Kidney capillary endothelial cell (primary cell): ENCODE measurements at places on chromosomes 6 and 20.

DNA sequence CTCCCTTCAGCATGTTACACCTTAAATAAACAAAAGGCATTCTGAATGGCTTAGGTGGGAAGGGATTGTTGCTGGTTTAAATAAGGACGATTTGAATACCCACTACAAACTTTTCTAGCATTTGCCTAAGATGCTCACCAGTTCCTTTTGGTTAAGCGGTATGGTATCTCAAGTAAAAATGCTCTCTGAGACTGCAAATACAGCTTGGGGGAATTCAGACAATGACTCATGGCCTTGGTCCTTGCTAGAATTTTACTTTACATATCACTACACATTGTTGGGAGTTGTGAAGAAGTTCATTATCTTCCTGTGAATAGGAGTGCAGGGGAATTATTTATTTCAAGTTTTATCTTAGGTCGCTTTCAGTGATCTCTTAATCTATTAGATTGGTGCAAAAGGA, 670.7 kb downstream of the UTRN start:
- no peak for DNase-seq

GRCh38 chr6:130505808-130506598, 140.2 kb downstream of the TMEM200A start:
- DNase-seq: no peak

- peak; percentile 37 for DNase-seq
Measured at GRCh38 chr6:112179631-112180030, 74.7 kb downstream of the LAMA4 start.

- DNase-seq: no peak
Measured at GRCh38 chr20:46642969-46643343, 8.3 kb downstream of the SLC13A3 start.

DNA sequence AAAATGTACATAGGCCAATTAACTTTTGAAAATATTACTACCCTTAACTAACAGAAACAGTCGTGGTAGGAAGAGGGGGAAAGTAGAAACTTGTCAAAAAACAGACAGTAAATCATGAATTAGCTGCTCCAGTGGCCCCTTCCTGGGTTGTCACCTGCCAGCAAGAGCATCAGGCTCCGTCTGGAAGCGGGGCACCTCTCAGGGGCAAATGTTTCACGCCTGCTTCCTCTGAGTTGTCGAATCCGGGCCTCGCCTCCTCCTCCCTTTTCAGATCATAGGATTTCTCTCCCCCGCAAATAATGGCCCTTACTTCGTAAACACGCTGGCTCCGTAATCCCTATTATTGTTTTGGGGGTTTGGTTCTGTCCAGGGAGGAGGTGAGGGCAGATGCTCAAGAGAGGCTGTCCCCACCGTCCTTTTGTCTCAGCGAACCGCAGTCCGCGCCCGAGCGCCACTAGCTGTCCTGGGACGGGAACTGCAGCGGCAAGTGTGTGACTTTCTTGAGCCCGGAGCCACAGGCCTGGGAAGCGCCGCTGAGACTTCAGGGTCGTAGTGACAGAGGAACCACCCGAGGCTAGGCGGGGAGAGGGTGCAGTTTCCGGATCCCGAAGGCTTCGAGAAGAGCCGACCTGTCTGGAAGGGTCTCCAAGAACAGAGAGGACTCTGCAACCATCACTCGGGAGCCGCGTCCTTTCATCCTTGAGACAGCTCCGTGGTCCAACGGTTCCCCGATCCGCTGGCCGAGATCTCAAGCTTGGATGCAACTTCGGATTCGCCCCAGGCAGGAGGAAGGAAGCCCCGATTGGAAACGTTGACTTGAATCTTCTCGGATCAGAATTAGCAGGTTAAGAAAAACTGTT, 214.5 kb upstream of the ZNF184 start:
- peak; percentile 79 for DNase-seq

- peak; percentile 47 for DNase-seq
Measured at GRCh38 chr20:33733654-33734576, 2.1 kb downstream of the ZNF341 start.
